ENCODE measurements at places on chromosomes 2 and 18. TPM values are rescaled to one million over a fixed set of nuclear protein-coding genes. Genes with fewer than 3 reads are reported as not detected.
A peak's percentile ranks its signal among the peaks of the same experiment; 100 is the strongest.

- no peak for DNase-seq
Measured at GRCh38 chr2:45124456-45124855, 115.2 kb upstream of the SIX2 start.

DNA sequence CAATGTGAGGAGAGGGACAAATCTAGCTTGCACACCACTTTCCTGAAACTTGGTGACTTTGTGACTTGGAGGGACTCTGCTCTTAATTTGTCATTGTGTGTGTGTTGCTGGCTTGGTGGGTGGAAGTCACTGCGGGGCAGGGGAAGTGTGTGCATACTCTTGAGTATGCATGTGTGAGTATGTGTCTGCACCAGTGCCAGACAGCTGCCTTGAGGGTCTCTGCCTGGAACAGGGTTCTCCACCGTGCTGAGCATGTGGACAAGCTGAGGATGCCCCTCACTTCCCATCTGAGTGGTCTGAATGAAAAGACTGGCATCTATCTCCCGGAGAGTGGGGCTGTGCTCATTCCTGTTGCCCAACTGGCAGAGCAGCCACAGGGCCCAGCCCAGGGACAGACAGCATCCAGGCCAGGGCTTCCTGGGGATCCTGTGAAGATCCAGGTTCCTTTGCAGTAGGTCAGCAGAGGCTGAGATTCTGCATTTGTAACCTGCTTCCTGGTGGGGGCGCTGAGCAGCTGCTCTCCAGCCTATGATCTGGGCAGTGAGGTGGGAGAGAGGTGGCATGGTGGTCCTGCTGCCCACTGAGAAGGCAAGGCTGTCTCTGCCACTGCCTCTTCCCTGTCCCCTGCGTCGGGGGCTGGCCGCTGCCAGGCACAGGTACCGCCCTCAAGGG lies 138.9 kb upstream of the HAAO start:
- DNase-seq, result no peak

The CYRIA gene
- 22.3 TPM for total RNA-seq

- DNase-seq, result no peak
Measured at GRCh38 chr2:181188605-181189004, 208.2 kb downstream of the UBE2E3 start.

DNA sequence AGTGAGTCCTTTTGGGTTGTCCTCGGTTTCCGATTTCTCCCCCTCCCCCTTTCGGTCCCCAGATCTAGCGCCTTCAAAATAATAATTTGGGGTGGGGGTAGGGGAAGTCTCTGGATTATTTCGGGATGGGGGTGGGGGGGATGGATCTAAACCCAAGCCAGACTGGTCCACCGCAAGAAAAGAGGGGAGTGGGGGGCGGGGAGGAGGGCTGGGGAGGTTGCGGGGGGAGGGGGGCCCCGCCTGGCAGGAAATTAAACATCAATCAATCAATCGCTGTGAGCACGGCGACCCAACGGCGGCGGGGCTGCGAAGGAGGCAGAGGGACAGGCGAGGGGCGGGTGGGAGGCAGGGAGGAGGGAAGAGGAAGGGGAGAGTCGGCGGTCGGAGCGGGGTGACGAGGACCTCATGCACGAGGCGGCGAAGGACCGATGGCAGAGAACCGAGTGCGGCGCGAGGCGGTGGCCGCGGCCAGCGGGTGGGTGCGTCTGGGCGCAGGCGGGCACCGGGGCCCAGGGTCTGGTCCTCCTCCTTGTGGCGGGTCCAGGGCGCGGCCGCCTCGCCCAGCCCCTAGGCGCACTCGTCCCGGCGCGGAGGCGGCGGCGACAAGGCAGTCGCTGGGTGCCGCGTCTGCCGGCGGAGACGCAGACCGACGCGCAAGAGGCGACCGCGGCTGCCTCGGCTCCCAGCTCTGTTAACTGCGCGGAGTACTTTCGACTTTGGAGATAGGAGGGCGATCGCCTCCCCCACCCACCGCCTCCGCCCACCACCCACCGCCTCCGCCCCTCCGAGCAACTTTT lies 468 bp upstream of the SATB2 start:
- peak; percentile 82 for DNase-seq

DNA sequence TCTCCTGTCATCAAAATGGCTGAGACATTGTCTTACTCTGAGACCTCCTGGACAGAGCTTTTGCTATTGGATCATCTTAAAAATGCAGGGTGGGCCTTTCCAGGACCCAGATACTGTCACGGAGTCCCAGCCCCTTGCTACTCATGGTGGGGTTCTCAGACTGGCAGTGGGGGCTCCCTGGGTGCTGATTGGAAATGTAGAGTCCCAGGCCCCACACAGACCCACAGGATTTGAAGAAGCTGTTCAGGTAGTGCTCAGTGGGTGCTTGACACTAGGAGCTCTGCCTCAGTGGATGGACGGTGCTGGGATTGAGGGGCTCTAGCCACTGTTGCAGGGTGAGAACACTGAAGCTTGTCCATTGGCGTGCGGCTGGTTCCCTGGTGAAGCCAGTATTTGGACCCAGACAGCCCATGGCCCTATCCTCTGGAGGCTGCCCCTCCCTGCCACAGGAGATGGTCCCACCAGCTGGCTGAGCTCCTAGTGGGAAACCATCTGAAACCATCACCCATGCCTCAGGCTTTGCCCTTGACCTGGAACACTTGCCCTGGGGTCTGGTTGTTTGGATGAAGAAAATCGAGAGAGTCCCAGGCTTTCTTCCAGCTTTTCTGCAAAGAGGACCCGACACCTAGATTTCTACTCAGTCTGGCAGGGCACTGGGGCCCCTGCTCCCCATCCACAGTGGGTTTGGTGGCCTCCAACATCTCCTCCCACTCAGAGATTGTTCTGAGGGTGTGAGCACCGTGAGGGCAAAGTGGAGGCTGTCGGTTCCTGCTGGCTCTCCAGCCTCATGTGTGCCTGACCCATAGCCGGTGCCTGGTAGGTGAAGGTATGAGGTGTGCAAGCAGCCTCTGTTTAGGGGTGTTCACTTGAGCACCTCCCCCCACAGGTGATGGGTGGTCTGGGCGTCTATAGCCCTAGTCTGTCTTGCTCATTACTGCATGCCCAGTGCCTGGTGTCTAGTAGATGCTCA lies 30.1 kb downstream of the MROH2A start:
- peak; percentile 64 for DNase-seq

The SERPINB10 gene
- not detected for total RNA-seq

The CTNNA2 gene
- not detected for total RNA-seq

DNA sequence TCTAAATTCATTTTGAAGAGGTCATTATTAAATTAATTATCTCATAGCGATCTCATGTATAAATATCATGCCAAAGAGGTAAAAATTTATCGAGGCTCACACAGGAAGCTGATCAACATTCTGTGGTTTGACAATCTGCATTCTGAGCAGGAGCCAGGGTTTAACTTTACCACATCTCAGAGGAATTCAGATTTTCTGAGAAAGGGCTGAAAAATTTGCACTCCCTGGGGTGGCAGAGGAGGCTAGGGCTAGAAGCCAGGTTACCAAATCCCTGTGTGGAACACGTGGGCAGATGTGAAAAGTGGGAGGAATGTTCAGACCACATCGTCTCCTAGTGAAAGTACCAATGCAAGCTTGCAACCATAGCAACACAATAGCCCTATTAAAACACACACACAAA lies 63.5 kb upstream of the CTLA4 start:
- DNase-seq, result no peak

GRCh38 chr2:30886080-30886479 lies 78.8 kb upstream of the CAPN13 start:
- DNase-seq, result no peak

DNA sequence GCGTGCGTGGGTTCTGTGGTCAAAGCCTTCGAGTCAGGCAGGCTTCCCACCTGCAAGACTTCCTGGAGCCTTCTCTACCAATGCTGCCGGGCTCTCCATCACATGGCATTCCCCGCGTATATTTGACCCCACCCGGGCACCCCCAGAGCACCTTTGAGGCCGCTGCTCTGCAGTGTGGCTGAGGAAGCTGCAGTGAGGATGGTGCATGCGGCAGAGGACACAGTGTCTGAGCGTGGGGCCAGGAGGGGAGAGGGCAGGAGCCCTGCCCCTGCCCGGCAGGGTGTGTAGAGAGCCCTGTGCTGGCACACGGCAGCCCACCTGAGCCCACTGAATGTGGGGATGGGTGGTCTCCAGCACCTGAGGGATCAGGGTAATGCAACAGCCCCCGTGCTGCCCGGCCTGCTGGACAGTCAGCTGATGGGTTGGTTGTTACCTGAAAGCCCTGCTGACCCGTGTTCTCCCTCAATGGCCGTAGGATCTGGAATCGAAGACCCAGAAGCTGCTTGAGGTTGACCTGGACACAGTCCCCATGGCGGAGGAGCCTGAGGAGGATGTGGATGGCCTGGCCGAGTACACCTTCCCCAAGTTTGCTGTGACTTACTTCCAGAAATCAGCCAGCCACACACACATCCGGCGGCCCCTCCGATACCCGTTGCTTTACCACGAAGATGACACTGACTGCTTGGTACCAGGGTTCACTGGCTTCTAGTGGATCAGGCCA lies 36.8 kb upstream of the GPR17 start:
- peak; percentile 72 for DNase-seq

The C1GALT1C1L gene
- total RNA-seq, result 1.3 TPM

DNA sequence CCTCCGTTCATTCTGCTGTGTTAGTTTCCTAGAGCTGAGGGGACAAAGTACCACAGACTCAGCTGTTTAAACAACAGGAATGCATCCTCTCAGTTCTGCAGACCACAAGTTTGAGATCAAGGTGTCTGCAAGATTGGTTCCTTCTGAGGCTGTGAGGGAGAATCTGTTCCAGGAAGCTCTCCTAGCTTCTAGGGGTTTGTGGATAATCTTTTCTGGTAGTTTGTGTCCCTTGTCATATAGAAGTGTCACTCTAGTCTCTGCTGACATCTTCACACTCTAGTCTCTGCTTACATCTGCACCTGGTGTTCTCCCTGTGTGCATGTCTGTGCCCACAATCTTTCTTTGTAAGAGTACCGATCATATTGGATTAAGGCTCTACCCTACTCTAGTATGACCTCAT lies 581.8 kb downstream of the RNF144A start:
- no peak for DNase-seq

The CKAP2L gene
- 0.24 TPM for total RNA-seq

The GAREM2 gene
- total RNA-seq, result 6.9 TPM

- no peak for DNase-seq
Measured at GRCh38 chr2:238420878-238421694, 5.6 kb upstream of the ASB1 start.

- no peak for DNase-seq
Measured at GRCh38 chr18:478681-479080, 21.8 kb downstream of the COLEC12 start.

DNA sequence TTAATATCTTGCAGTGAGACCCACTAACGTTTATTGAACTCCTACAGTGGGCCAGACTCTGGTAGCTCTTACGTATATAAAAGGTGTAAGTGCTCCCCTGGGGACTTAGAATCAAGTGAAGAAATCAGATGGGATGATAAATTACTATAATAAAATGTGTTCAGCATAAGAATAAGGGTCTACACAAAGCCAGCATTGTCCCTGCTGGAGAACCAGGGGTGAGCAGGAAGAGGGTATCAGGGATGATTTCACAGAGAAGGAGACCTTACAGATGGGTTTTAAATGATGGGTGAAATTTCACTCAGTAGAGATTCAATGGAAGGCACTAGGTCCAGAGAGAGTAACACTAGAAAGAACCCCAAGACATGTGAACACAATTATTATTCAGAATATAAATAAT lies 20.7 kb downstream of the NRXN1 start:
- DNase-seq, result no peak

DNA sequence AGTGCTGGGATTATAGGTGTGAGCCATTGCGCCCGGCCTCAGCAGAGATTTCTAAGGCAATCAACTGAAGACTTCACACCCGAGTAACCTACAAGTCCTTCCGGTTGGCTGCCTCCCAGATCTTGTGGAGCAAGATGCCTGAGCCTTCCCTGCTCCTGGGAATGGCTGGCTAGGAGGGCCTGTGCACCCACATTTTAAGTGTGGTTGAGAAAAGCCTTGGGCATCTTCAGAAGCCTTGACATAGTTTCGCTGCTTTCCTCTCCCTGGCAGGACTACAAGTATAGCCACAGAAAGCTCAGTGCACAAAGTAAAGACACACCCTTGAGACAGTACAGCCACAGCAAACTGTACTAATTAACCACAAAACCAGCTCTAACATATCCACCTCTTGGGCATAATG lies 35.2 kb downstream of the E2F6 start:
- no peak for DNase-seq

The HOXD12 gene
- not detected for total RNA-seq

The OR6B2 gene
- total RNA-seq, result not detected

The ABCG5 gene
- not detected for total RNA-seq

The SCTR gene
- not detected for total RNA-seq

DNA sequence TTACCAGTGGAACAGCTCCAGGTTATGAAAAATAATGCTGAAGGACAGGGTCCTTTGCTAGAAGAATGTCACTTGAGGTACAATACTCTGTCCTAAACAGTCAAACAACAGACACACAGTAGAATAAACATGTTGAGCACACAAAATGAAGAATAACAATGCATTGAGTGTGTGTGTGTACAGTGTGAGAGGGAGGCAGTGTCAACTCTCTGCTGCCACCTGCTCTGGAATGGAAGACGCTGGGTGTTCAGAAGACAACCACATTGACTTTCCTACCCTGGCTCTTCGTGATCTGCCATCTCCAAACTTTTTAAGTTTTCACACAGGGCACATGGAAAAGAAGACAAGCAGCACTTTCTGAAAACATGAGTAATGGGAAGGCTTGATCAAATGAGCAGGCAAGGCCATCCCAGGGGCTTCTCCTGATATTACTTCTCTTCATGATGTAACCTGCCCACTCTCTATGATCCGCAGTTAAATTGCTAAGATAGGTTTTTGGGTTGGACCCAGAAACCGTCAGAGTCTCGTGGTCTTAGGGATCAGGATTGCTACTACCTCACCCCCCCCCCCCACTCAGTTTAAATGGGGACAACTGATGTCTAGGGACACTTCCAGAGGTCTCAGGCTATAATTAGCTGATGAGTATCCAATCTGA lies 533.2 kb upstream of the TNP1 start:
- DNase-seq, result no peak

- DNase-seq, result no peak
Measured at GRCh38 chr18:32156855-32157254, 33.0 kb upstream of the MEP1B start.

The RAPH1 gene
- total RNA-seq, result 48.4 TPM

GRCh38 chr2:61943251-61943650 lies 37.8 kb downstream of the COMMD1 start:
- no peak for DNase-seq

DNA sequence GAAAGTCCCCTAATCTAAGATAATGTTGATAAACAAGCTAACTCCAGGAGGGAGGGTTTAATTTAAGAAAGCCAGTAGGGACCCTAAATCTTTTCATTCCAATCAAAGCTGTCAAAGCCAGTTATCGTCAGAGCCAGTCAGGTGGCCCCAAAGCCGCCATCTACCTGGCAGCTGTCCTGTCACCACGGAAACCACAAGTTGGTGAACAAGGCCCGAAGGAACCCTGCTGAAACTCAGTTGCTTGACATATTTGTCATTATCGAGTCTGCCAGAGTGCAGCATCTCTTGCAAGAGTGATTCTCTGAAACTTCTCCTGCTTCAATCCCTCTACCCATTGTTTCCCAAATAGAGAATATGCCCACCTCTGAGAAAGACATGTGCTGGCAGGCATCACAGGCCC lies 30.8 kb upstream of the POLE4 start:
- no peak for DNase-seq

- no peak for DNase-seq
Measured at GRCh38 chr2:108345951-108346350, 31.8 kb upstream of the SULT1C4 start.

Measured in posterior vena cava (tissue), 2 donors.